Fibroblast of the aortic adventitia (primary cell): ENCODE measurements at places on chromosomes 11 and 22. TPM values are rescaled to one million over a fixed set of nuclear protein-coding genes. Genes with fewer than 3 reads are reported as not detected.

DNA sequence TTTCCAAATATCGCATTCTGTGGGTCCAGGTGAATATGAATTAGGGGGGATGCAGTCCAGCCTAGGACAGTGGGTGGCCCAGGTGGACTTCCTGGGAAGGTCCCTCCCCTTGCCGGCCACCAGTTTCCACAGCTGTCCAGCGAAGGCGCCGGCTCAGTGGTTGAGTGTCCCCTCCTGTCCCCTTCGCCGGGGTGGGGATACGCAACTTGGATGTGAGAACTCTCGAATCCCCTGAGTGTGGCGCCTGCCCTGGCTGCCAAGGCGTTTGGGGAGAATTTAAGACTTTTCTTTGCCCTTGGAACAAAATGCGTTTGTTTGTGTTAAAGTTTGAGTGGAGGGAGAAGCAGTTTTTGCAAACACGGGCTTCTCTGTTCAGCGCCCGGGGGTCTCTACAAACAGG is 123.7 kb downstream of the KCNQ1OT1 start:
- DNase-seq: no peak

DNA sequence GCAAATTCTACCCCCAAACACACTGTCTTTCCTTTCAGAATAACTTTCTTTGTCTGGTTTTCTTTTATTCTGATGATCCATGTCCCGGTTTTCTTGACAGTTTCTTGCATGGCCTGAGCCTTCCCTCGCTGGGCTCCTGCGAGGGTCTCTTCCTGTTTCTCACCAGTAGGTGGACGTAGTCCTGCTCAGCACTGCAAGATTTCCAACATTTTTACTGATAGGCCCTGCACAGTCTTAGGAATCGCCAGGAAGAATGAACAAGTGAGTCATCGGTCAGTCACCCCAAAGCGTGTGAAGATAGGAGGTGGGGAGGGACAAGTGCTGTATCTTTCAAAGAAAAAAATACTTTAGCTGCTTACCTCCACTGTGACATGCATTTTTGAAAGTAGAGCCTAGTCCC is 16.9 kb upstream of the KIRREL3 start:
- DNase-seq: peak; percentile 45

GRCh38 chr11:64629796-64630562 is 39.0 kb downstream of the SLC22A12 start:
- no peak for DNase-seq

- DNase-seq: peak; percentile 40
Observed at GRCh38 chr11:93570759-93571413, 27.7 kb upstream of the SMCO4 start.

GRCh38 chr11:125968354-125968753 is 22.5 kb downstream of the VSIG10L2 start:
- no peak for DNase-seq

- DNase-seq: no peak
Observed at GRCh38 chr11:125766251-125766650, 12.4 kb downstream of the PATE2 start.

GRCh38 chr11:1302041-1302460 is 7.4 kb downstream of the TOLLIP start:
- DNase-seq: no peak

DNA sequence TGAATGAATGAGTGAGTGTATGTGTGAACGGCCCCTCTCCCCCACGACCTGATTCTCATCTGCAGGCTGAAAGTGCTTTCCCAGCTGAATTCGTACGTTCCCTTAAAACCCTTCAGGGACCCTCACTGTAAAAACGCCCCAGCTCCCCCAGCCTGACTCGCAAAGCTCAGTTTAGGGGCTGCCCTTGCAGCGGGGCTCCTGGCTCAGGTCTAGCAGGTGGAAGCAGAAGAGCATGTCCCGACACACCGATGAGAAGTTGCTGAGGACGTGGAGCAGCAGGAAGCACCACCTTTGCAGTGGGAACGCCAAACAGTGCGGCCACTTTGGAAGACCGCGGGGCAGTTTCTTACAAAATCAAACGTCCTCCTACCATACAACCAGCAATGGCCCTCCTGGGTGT is 3.6 kb upstream of the MRPL23 start:
- DNase-seq: no peak

DNA sequence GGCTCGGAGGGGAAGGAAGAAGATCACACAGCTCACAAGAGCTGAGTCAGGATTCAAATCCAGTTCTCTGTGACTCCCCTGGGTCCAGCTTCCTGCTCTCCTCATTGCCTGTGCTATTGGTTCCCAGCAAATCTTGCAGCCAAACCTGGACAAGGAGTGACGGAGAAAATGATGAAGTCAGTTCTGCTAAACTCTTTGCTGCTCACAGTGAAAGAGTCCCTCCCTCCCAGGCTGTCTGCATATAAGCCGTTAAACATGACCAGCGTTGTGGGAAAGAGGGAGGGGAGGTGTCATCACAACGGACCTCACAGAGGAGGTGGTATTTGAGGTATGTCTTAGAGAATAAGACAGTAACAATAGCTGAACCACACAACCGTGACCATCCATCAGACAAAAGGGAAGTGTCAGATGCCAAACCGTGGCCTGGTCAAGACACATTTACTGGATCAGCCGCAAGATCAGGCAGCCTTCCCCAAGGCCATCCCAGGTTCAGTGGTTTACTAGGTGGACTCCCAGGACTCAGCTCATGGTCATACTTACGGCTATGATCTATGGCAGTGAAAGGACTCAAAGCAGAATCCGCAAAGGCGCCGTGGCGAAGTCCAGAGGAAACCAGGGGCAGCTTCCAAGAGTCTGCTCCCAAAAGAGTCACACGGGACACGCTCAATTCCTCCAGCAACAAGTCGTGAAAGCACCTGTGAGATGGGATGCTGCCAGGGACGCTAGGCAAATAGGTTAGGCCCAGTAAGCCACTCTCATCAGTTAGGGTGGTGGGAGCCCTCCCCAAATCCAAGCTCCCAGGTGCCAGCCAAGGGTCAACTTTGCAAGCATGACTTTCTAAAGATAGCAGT is 2.8 kb upstream of the CYTH4 start:
- no peak for DNase-seq

DNA sequence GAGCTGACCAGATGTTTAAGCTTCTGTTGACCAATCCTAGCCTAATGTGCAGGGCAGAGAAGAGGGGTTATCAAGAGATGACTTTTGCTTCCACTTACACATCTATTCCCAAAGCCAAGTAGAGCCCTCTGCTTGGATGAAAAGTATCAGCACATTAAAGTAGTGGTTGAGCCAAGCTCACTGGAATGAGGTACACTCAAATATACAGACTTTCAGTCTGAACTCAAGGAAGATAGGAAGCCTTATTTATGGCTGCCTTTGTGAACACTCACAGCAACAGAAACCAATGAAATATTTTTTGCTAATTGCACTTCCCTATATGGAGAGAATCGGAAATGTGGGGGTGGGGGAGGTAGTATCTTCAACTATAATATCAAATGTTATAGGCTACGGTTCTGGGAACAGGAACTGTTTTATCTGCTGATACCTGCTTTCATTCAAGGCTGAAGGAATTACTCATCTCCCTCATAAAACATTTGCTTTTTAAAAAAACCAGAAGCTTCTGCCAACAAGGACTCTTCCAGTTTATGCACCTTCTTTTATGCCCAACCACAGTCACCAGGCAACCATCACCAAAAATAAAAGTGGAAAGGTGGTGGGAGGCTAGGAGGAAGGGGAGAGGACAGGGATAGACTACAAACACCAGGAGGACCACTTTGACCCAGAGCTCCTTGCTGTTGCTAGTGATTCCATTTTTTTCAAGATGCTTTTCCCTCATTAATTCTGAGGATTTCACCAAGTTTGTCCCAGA is 91.2 kb downstream of the CLPB start:
- no peak for DNase-seq

- DNase-seq: no peak
Observed at GRCh38 chr22:49330421-49331222, 497.1 kb downstream of the BRD1 start.

DNA sequence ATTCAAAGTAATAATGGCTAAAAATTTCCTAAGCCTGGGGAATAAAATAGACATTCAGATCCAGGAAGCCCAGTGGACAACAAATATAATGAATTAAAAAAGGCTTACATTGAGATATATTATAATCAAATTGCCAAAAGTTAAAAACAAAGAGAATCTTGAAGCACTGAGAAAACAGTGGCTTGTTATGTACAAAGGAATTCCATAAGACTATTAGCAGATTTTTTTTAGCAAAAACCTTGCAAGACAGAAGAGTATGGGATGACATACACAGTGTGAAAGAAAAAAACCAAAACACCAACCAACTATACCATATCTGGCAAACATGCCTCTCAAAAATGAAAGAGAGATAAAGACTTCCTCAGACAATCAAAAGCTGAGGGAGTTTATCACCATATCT is 20.7 kb downstream of the OR10V1 start:
- no peak for DNase-seq

LRRC74B gene
- total RNA-seq: not detected in 2 replicates

TRPM5 gene
- total RNA-seq: not detected in 2 replicates

CHRM1 gene
- total RNA-seq: not detected in 2 replicates

DHCR7 gene
- 10.2 and 16.7 TPM in 2 replicates for total RNA-seq

F2 gene
- not detected in 2 replicates for total RNA-seq
